Endothelial cell (in vitro differentiated cells): ENCODE measurements at places on chromosomes 1 and 21.

GRCh38 chr1:110676970-110677369 lies 2.2 kb upstream of the KCNA3 start:
- no peak for DNase-seq

DNA sequence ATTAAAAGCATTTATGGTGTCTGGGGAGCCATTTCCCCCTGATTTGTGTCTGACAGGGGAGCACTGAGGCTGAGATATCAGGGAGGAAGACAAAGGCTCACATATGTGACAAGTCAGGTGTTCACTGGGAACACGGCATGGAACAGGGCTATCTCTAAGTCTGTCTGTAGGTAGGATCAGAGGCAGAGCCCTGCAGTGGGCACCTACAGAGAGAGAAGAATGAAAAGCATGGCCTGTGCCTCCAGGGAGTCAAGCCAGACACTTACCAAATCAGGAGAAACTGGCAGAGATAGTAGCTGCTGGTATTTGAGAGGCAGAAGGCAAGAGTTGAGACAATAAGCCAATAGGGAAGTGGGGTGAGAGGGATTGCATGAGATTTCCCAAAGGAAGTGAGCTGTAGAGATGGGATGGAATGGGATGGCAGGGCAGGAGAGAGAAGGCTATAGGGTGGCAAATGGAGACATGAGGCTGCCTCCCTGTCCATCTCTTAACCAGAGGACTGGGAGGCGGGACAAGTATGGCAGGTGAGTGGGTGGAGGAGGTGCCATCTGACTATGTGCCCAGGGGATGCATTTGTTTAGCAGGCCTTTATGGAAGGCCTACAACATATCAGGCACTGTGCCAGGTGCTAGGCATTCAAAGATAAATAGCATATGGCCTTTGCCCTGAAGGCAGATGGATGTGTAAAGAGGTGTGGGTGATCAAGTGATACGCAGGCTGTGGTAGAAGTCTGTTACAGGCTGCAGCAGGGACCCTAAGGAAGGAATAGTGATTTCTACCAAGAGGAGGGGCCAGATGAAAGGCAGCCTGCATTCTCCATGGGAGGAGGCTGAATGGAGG lies 136.2 kb upstream of the IPO9 start:
- DNase-seq = no peak

DNA sequence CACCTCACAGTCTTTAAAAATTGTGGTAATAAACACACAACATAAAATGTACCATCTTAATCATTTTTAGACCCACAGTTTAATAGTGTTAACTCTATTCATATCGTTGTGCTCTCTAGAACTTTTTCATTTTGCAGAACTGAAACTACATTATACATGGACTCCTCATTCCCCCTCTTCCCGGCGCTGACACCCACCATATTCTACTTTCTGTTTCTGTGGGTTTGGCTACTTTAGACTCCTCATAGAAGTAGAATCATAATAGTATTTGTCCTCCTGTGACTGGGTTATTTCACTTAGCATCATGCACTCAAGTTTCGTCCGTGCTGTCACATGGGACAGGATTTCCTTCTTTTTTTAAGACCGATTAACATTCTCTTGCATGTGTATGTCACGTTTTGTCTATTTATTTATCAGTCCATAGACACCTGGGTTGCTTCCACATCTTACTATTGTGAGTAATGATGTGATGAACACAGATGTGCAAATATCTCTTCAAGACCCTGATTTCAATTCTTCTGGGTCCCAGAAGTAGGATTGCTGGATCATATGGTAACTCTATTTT lies 62.9 kb upstream of the TMPRSS2 start:
- no peak for DNase-seq

- DNase-seq = no peak
Measured at GRCh38 chr1:225445639-225446594, 18.1 kb upstream of the LBR start.

DNA sequence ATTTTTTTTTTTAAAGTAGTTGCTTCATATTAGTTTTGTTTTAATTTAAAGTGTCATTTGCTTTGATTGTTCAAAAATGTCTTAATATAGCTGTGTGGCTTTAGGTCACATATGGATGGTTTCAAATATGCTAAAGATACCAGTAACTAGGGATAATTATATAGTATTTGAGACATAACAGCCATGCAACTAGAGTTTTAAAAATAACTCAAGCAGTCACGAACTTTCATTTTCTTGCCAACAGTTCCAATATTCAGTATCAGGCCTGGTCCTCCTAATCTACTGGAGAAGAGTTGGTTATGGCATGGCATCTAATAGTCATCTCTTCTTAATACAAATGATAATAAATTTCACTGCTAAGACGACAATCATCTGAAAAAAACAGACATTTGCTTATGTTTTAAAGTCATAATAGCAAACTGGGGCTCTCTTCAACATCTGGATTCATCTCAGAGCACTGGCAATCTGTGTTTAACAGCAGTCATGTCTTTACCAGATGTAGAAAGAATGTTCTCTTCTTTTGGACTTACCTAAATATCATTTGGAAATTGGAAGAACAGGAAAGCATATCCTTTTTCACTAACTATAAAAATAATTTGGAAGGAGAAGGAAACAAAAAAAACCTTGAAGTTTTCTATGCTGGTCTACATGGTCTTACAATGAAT lies 24.1 kb upstream of the A3GALT2 start:
- no peak for DNase-seq

DNA sequence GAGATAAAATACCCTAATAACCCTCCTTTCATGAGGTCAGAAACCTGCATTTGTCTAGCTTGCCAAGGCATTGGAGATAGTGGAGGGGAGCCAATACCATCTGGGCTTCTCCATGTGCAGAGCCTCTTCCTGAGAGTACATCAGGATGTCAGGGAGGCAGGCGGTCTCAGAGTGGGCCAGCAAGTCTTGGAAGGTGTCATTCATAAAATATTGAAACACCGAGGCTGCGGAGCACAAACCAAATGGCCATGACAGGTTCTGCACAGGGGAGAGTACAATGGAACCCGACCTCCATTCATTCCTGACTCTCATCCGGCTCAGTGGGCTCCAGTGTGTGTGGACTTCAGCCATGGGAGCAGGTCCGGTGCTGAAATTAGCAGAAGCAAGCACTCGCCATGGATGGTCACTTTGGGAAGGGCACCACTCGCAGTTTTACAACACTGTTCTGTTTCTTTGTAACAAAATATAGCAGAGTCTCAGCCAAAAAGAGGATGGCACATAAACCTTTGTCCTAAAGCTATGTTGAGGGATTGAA lies 446.6 kb downstream of the SIPA1L2 start:
- no peak for DNase-seq

GRCh38 chr1:102593276-102593675 lies 515.0 kb downstream of the COL11A1 start:
- DNase-seq = no peak

- no peak for DNase-seq
Measured at GRCh38 chr1:243251539-243251938, 3.5 kb downstream of the CEP170 start.

DNA sequence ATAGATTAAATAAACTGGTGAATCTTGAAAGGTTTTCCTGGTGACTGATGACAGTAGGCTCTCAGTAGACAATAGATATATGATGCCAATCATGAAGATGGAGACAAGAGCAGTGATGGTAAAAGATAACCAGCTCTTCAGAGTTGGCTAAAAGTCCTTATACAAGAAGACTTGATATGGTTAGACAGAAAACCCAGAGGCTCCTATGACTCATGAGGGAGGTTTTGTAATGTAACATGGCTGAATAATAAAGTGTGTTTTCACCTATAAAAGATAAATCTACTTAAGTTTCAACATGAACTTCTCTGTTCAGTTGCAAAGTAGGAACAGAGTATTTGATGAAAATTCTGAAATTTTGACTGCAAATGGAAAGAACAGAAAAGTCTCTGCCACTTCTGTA lies 12.7 kb upstream of the CRNN start:
- no peak for DNase-seq

DNA sequence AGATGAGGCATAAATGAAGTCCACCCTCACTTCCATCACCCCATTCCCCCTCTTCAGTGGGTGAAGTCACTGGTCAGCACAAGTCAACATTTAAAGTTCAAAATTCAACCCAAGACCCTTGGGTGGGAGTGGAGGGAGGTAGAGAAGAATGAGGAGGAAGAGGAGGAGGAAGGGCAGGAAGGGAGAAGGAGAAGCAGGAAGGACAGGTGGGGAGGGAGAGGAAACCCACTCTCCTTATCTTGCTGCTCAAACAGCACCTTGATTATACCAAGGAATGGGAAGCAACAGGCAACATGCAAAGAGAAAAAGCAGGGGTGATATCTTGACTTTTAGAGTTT lies 4.0 kb upstream of the BTG2 start:
- no peak for DNase-seq

- peak; percentile 73 for DNase-seq
Measured at GRCh38 chr1:1298861-1299685, 8.7 kb downstream of the ACAP3 start.

DNA sequence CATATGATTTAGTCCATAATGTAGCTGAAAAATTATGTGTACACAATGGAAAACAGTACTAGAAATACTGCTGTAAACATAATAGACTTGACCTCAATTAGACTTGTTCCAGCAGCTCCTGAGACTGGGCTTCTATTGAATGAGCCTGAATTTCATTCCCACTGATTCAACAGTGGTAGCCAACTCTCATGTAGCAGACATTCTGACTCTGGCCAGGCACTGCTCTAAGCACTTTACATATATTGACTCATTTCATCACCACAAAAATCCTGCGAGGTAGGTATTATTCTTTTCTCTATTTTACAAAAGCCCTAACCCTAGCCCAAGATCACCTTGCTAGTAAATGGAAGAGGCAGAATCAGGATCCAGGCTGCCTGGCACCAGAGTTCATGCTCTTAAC lies 12.8 kb upstream of the CTSS start:
- no peak for DNase-seq

DNA sequence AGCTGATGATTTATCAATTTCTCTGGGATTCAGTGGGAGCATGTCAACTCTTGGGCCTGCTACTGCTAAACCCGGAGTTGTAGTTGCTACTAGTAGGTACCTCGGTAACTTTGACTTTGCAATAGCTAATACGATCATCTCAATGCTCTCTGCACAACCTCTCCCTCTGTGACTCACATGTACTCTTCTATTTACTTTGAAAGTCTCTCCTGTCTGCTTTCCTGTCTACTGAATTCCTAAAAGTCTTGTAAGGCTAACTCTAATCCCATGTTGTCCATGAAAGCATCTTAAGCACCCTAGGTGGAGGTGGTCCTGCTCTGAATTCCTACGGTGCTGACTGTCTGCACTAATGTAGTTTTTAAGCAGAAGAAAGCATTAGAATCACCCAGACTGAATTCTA lies 29.3 kb downstream of the SLC9C2 start:
- no peak for DNase-seq

- DNase-seq = no peak
Measured at GRCh38 chr1:173355281-173356031, 121.7 kb upstream of the PRDX6 start.
